NCI-H2029 treated with DMSO at 0.1 percent for 48 hours (cell line): ENCODE measurements at places on chromosomes 2 and 18.

DNA sequence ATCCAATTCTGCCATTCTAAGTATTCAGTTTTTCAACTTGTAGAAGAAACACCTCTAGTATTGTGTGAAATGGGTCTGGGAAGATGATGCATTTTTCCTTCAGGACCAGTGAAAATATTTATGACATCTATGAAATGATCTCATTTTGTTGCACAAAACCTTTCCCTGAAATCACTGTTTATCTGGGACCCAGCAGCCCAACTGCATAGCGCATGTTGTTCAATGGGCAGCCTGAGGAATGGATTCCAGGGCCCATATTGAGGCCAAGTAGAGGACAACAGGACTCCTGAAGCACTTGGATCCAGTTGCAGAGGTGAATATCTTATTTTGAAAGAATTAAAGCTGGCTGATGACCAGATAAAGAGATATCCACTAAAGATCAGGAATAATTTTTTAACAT is 7.3 kb downstream of the RBMS1 start:
- DNase-seq: no peak

- no peak for DNase-seq
Measured at GRCh38 chr2:20148923-20149702, 75.8 kb downstream of the SDC1 start.

- DNase-seq: no peak
Measured at GRCh38 chr2:36667931-36668330, 28.6 kb upstream of the VIT start.

DNA sequence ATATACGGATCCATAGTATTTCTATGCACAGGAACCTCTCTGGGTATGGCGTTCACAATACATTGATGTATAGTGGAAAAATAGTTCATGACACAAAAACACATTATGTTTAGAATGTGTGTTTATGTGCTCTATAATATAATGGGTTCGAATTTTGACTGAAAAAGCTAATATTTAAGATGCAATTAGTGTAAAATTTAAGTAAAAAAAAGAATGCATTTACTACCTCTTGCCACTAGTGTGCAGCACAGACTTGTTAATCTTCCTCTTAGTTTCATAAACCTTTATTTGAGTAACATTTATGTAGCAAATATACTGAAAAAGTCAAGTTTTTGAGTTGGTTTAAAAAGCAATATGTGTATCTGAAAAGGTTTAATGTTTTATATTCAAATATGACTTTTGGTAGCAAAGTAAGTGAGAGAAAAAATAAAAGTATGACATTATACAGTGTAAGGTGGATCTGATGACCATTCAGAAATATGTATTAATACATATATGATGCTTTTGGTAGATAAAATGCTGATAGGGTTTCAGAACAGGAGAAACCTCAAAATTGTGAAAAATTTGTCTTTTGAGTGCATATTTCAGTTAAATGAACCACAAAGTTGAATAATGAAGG is 49.4 kb downstream of the CCDC102B start:
- no peak for DNase-seq

DNA sequence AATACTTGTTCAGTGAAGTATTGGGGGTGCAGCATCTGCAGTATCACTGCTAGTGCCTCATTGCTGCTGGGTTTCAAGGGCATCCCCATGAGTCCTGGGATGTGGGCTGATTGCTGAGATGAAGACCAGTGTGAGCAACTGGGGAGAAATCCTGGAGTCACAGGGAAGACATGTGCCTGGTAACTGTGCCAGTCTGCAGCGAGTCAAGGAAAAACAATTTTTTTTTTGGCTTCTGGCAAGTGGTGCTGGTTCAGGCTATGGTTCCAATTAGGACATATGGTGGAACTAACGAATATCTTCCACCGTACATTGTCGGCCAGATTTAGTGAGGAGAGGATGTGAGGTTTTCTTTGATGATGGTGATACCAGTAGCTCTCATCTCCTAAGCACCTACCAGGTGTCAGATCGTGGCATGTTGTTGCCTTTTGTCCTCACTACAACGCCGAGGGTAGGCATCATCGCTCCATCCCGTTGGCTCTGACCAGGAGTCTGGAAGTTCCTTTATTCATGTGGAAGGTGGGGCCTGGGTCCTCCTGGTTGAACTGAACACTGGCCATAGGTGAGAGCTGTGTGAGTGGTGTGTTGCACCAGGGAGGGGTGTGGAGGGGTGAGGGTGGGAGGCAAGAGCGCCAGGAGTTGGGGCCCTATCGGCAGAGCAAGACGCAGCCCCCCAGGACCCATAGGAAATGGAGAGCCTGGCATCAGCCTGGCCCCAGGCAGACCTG is 118.0 kb upstream of the HS6ST1 start:
- no peak for DNase-seq

GRCh38 chr2:171185165-171185818 is 24.6 kb upstream of the TLK1 start:
- no peak for DNase-seq
